Frontal cortex (tissue), 4 donors: ENCODE measurements at places on chromosomes 2 and 18. TPM values are rescaled to one million over a fixed set of nuclear protein-coding genes. Genes with fewer than 3 reads are reported as not detected.

Gene NTSR2
- total RNA-seq = 0.82 TPM

Gene TMEM163
- 16.3 TPM for total RNA-seq

Gene IL18R1
- 0.41 TPM for total RNA-seq

Gene TLX2
- not detected for total RNA-seq

Gene ROCK2
- 50.5 TPM for total RNA-seq

Gene SGPP2
- 0.82 TPM for total RNA-seq

Gene SCYGR4
- not detected for total RNA-seq

Gene MYO7B
- total RNA-seq = under 0.01 TPM

Gene IGFBP5
- 26.1 TPM for total RNA-seq

Gene TPGS2
- total RNA-seq = 93.8 TPM

Gene CTAGE1
- not detected for total RNA-seq

Gene UGT1A7
- total RNA-seq = not detected

Gene TBC1D8
- 6.1 TPM for total RNA-seq

Gene KCNG2
- total RNA-seq = under 0.01 TPM

DNA sequence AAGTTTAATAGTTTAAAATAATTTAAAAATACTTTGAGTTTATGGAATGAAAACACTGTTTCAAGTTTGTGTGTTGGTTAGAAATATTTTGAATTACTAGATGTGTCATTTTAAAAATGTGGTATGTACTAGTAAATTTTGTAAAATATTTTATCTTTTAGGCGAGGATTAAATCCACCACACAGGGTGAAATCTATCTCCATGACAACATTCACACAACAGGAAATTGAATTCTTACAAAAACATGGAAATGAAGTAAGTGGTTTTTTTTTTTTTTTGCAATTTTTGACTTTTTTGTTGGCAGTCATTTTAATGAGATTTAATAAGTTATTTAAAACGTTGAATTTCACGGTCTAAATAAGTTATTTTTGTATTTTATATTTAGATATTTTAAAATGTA, 19.4 kb downstream of the AGFG1 start:
- no peak for DNase-seq

DNA sequence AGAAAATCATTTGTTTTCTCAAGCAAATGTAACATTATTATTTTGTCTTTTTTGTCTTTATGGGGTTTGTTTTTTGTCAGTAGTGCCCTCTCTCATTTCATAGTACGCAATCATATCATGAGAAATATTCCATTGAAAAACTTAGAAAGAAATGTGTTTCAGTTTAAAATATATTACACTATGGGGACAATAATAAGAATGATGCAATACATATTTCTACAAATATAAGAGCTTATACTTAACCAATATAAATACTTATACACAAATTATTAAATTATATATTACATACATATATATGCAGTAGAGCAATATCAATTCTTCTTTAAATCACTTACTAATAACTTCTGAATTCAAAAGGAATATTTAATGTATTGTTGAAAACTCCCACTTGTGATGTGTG, 13.7 kb downstream of the LRRTM4 start:
- no peak for DNase-seq

GRCh38 chr2:24577481-24577880, 86.4 kb downstream of the NCOA1 start:
- no peak for DNase-seq

DNA sequence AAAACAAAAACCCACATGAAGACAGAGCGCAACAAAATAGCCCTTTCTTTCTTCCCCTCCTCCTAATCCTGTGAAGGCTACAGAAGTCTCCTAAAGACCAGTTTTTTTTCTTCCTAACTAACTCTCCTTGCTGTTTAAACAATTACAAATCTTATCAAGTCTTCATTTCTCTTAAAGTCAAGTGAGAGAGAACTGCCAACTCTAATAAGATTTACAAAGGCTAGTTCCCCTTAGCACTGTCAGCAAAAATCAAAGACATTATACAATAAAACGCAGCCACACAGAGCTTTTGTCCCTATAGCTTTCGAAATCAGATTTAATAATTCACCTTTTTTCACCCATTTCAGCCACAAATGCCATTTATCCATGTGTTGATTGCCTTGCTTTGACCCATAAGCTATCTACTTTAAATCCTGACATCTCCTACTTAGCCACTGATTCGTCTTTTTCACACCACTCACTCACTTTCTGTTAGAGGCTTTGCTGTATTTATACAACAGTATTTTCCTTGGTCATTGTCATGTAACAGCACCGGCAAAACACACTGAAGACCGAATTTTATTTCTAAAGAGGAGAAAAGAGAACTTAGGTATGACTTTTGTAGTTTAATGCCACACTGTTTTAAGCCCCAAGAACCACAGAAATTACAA, 5.9 kb downstream of the NRXN1 start:
- no peak for DNase-seq

- no peak for DNase-seq
Observed at GRCh38 chr2:224008702-224009261, 30.3 kb downstream of the SERPINE2 start.

DNA sequence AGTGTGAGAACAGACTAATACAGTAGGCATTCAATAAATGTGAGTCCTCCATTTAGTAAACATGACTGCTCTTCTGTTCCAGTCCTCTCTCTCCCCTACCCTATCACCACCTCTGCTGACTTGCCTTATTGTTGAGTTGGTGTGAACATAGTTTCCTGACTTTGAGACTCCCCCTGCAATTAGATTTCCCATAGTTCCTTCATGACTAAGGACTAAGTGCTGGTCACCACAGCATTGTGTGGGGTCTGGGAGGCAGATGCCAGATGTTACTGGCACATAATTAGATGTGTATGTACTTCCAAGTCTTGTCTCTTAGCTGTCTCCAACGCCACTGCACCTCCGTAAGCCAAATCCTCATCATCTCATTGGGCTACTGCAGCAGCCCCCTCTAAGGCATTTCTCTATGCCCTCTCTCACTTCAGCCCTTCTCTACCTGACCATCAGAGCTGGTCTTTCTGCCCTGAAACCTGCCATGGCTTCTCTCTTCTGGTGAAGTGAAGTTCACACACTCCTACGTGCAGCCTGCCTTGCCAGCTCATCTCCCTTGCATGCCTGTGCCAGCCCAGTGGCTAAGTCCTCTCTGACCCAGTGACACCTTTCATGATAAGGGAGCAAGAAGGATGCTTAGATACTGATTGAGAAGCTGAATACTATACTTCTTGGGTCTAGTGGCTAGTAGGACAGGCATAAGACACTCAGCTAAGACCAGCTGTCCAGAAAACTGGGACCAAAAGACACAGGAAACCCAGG, 81.6 kb upstream of the ALPP start:
- no peak for DNase-seq

DNA sequence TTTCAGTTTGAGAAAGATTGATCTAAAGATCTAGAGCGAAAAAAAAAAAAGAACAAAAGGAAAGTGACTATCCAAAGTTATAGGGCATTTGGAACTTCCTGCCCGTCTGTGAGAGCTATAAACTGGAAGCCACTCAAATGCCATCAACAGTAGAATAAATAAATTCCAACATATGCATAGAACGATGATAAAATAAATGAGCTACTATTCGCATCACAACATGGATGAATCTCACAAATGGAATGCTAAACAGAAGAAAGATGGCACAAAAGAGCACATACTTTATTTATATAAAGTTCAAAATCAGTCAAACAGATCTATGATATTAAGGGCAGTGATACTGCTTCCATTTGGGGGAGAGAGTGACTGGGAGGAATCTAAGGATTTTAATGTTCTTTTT, 128.8 kb downstream of the TTC32 start:
- DNase-seq = no peak

- DNase-seq = no peak
Observed at GRCh38 chr18:22399949-22400348, 17.8 kb downstream of the CTAGE1 start.

- DNase-seq = no peak
Observed at GRCh38 chr18:12637393-12637792, 20.5 kb downstream of the SPIRE1 start.

- DNase-seq = no peak
Observed at GRCh38 chr2:147463881-147464520, 380.8 kb upstream of the ACVR2A start.

DNA sequence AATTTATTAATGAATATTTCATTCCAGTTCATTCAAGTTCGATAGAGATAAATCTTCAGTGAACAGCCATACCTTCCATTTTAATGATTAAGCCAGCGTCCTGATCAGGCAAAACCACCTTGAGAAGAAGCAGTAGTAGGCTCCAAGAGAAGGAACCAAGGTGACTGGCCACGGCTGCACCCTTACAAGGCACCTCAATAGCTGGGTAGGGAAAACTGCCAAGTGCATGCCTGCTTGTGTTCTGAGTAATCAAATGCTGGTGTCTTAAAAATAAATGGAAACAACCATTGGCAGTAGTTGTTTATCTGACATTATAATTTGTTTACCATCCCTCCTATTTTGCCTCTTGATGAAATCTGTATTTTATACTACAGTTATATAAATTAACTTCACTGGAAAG, 10.0 kb upstream of the FEZ2 start:
- no peak for DNase-seq

- DNase-seq = no peak
Observed at GRCh38 chr2:165058476-165059265, 103.3 kb upstream of the SLC38A11 start.

GRCh38 chr18:54531402-54532065, 59.5 kb upstream of the DYNAP start:
- no peak for DNase-seq

DNA sequence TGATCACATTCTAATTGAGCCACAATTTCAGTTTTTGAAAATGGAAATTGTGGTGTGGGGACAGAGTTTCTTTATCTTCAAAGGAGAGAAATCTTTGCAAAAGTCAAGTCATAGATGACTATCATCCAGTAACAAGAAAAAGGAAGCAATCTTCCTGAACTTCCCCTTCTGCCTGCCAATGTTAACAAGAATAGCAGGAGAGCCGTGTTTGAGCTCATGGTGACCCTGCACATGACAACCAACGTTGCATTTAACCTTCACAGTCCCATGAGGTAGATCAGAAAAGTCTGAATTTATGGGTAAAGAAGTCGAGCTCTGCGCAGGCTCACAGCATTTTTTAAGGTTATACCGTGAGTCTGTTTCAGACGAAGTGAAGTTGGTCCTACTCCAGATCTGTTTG, 454.9 kb downstream of the LPIN1 start:
- no peak for DNase-seq

- DNase-seq = no peak
Observed at GRCh38 chr2:232142502-232142901, 181.0 kb downstream of the DIS3L2 start.

DNA sequence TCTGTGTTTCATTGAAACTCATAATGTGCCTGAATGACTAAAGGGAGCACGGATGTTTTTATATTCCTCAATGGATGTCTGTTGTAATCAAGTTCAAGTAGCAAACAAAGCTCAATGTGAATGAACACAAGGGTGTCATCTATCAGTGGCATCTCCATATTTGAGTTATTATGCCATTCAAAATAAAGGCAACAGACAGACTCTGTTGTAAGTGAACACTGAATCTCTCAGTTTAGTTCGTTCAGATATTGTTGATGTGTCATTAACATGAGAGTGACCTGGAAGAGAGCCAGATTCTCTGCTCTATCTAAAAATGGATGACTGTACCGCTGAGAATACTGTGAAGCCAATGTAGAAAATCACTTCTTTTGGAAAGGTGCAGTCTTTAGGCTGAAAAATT, 118.7 kb downstream of the NUP35 start:
- DNase-seq = no peak

- DNase-seq = no peak
Observed at GRCh38 chr2:96117701-96118588, 1.6 kb upstream of the ADRA2B start.

GRCh38 chr18:63422864-63423304, 608 bp upstream of the VPS4B start:
- no peak for DNase-seq

DNA sequence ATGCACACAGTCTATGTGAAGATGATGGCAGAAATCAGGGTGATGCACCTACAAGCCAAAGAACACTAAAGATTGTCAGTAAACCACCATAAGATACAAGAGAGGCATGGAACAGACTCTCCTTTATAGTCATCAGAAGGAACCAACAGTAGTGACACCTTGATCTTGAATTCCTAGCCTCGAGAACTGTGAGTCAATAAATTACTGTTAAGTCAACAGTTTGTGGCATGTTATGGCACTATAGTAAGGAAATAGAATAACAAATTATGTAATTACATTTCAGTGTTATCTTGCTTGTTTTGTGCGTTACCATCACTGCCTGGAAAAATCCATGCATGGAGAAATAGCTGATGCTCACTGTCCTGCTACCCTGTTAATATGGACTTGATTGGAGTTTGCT, 110.2 kb upstream of the LRP1B start:
- DNase-seq = no peak

DNA sequence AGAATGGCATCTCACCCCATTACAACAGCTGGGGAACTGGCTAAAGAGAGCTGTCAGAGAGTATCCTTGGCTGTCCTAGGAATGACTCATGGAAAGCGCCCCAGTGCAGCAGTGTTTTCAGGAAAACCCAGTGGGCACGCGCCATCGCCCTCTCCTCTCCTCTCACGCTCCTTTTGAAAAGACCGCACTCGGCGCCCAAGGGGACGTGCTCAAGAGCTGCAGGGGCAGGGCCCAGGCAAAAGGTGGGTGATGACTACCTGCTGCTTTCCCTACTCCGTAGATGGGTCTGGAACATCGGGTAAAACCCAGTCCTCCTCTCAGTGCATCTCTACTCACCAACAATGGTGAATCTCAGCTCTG, 68.1 kb downstream of the EMILIN2 start:
- DNase-seq = no peak

GRCh38 chr2:152339556-152340286, 4.7 kb downstream of the FMNL2 start:
- DNase-seq = no peak

GRCh38 chr2:199862788-199863187, 11.8 kb upstream of the FTCDNL1 start:
- DNase-seq = no peak

- DNase-seq = no peak
Observed at GRCh38 chr2:113025737-113026136, 20.5 kb downstream of the IL36A start.

GRCh38 chr2:186909095-186909494, 60.1 kb upstream of the ZSWIM2 start:
- DNase-seq = no peak
